Naive B cell (primary cell): ENCODE measurements at places on chromosomes 11 and 22.

- DNase-seq: no peak
Observed at GRCh38 chr11:12864316-12865156, 144.6 kb upstream of the RASSF10 start.

DNA sequence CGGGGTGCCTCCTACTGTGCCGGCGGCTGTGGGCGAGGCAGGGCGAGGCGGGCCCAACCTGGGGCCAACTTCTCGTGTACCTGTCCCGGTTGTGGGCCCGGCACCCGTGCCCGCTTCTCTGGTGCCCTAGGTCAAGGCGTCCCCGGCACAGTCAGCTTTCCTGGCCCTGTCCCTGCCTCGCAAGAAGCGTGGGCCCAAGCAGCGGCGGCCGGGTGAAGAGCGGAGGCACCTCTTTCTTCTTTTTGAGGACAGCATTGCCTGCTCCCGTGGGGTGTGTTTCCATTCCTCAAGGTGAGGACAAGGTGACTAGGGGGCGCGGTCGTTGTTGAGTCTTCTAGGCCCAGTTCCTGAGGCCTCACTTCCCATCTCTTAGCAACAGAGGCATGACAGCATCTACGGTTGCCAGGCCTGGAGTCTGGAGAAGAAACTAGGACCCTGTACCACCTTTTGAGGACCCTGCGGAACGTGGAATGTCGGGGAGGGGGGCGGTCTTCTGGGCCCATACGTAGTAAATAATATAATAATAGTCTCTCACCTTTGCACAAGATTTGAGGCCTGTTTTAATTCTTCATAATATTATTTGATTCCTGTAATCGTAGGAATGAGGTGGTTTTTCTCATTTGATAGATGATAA is 418 bp downstream of the ACO2 start:
- DNase-seq: no peak

DNA sequence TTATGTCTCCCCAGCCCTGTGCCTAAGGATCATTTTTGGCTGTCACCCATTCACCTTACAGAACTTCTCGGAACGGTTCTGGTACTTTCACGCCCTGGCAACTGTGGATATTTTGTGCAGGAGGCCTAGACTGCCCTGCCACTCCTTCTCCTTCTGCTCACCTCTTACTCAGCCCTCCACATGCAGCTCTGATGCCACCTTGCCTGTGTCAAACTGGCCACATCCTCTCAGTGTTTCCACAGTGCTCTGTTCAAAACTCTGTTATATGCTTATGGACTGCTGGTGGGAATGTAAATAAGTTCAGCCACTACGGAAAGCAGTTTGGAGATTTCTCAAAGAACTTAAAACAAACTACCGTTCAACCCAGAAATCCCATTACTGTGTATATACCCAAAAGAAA is 100.8 kb upstream of the MTMR2 start:
- no peak for DNase-seq

- DNase-seq: peak; percentile 75
Observed at GRCh38 chr11:35162745-35163144, 23.8 kb downstream of the CD44 start.

GRCh38 chr22:20206709-20207215 is 55.9 kb upstream of the CCDC188 start:
- no peak for DNase-seq

- no peak for DNase-seq
Observed at GRCh38 chr11:64007160-64007628, 21.0 kb downstream of the OTUB1 start.

- no peak for DNase-seq
Observed at GRCh38 chr11:116649268-116649667, 123.5 kb downstream of the BUD13 start.

- no peak for DNase-seq
Observed at GRCh38 chr11:114719562-114719961, 41.2 kb downstream of the NXPE2 start.

DNA sequence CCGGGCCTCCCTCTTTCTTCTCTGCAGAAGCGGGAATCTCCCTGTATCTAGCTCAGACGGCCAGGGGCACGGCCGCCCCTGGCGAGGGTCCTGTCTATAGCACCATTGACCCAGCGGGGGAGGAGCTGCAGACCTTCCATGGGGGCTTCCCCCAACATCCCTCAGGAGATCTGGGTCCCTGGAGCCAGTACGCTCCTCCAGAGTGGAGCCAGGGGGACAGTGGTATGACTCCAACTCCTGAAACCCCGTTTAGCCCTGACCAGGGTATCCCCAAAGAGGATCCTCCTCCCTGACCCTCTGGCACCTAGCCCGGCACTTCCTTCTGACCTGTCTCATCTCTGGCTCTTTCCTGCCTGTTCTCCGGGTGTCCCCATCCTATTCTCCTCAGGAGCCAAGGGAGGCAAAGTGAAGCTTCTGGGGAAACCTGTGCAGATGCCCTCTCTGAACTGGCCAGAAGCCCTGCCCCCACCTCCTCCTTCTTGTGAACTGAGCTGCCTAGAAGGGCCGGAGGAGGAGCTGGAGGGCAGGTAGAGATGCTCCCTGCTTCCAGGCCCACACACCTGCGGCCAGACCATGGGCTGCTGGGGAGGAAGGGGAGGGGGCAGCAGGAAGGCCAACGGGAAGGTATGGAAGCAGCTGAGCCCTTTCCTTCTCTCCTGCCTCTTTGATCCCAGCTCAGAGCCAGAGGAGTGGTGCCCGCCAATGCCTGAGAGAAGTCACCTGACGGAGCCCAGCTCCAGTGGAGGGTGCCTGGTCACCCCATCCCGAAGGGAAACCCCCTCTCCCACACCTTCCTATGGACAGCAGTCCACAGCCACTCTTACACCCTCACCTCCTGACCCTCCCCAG is 12.9 kb downstream of the ROBO3 start:
- no peak for DNase-seq
